Activated CD4-positive, alpha-beta T cell treated with anti-CD3 and anti-CD28 coated beads, Interleukin-2, amount 50 U/mL, for 16 hours (primary cell): ENCODE measurements at places on chromosomes 1 and 21.

DNA sequence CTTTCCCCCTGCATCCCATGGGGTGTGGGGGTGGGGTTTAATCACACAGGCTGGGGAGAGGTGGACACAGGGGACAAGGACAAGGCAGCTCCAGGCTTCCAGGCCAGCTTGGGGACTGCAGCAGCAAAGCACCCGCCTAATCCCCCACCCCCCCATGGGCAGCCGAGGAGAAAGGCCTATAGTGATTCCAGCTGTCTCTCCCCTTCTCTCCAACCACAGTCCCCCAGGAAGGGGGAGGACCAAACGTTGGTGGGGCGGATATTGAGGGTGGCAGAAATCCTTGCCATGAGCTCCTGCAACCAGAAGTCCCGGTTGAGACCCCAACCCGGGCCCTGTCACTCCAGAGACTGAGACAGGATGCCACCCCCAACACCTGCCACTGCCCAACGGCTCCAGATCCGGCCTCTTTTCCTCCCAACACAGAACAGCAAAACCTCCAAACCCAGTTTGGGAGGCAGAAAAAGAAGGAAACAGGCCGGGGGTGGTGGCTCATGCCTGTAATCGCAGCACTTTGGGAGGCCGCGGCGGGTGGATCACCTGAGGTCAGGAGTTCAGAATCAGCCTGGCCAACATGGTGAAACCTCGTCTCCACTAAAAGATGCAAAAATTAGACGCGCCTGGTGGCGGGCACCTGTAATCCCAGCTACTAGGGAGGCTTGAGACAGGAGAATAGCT, 1.7 kb downstream of the EPHA2 start:
- DNase-seq, result no peak

GRCh38 chr21:43311301-43311817, 115.6 kb downstream of the SIK1 start:
- no peak for DNase-seq

DNA sequence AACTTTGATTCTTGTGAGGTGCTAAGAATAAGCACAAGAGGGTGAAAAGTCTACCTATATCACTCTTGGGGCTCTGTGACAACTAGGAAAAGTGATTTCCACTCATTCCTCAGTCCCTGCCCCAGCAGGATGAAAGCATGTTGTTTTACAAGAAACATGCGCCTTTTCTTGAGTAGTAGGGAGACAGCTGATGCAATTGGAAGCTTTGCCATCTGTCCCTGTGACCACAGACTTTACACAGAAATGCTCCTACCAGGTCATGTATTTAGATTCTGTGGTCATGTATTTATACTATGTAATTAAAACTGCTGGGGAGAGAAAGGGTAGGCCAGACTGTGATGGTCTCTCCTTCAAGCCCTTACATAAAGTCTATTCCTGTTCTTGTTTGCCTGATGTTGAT, 445.5 kb downstream of the PTPRC start:
- DNase-seq, result no peak

GRCh38 chr21:16945580-16945979, 567.3 kb upstream of the CXADR start:
- no peak for DNase-seq

DNA sequence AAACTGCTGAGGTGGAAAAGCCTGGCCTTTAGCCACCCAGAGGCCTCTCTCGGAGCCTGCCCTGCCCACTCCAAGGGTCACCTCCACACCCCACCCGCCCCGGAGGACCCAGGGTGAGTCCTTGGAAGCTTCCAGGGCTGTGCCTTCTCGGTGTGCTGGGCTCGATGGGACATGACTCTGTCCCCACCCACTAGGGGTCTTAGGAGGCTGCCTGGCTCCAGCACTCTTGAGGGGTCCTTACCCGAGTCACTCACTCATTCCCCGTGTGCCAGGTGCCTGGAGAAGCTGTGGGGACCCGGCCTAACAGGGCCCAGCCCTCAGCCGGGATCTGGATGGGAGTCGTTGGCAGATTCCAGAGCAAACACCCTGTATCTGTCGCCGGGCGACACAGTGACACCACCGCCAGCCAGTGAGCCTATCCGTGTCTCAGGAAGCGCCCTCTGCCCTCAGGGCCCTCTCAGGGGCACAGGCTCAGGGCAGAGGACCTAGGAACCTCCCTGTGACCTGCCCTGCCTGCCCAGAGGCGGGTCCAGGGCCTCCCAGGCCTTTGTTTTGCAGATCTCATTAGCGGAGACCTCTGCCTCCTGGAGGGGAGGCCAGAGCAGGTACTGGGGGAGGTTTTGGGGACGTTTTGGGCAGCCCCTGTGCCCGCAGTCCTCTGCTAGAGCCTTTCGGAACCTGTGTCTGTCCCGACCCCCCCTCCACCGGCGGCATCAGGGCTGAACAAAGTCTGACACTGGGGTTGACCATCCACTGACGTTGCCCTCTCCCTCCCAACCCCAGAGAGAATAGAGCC, 3.1 kb upstream of the PRKCZ start:
- DNase-seq, result no peak

DNA sequence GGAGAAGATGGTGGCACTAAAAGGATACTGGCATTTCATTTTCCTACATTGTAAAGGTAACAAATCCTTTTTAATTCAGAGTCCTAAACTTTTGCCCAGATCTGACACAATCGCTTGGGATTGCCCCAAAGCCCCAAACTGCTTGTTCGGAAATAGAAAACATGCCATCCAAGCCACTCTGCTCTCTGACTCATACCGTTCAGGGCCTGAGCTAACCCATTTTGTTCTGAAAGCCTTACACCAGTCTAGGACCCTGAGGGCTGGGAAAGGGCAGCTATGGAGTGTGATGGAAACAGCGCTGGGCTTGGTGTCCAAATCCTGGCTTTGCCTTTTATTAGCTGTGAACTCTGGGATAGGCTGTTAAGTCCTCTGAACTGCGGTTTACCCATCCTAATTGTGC, 159.4 kb upstream of the UBE2U start:
- no peak for DNase-seq

DNA sequence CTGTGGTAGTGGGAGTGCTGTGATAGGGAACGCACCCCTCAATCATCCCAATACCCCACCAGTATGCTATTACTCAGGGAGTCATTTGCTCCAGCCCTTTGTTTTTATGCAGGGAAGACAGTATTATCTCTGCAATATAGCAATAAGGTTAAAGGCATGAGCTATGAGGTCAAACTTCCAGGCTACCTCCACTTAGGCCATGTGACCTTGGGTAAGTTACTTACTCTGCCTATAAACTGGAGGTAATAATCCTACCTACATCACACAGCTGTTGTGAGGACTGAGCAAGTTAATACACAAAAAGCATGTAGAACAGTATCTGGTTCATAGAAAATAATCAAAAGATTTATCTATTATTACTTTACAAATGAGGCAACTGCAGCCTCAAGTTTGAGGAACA, 30.1 kb downstream of the MEF2D start:
- DNase-seq, result no peak

DNA sequence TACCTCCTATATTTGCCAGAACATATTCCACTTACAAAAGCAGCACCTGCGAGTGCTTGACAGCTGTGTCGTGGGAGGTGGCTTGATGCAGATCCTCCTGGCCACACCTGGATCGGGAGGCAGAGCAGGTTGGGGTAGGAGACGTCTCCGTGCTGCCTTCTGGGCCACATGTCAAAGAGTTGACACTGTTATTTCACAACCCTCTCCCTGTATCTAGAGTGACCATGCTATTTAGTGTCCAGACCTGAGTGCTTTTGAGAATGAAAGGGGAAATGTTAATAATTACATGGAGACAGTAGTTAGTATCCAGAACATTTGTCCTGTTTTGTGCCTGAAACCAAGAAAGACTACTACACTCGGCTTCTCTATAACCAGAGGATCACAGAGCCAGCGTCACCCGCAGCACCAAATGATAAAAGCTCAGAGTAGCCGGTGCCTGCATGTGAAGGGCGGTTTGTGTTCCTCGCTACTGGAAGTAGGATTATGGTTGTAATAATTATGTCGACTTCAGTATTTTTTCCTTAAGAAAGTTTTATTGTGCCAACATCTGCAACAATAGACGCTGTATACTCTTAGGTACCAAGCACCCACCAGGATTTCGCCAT, 77.1 kb downstream of the GALNT2 start:
- DNase-seq, result no peak

- no peak for DNase-seq
Measured at GRCh38 chr1:58574816-58575215, 2.2 kb downstream of the TACSTD2 start.

- no peak for DNase-seq
Measured at GRCh38 chr1:156768610-156769295, 1.4 kb downstream of the PRCC start.

DNA sequence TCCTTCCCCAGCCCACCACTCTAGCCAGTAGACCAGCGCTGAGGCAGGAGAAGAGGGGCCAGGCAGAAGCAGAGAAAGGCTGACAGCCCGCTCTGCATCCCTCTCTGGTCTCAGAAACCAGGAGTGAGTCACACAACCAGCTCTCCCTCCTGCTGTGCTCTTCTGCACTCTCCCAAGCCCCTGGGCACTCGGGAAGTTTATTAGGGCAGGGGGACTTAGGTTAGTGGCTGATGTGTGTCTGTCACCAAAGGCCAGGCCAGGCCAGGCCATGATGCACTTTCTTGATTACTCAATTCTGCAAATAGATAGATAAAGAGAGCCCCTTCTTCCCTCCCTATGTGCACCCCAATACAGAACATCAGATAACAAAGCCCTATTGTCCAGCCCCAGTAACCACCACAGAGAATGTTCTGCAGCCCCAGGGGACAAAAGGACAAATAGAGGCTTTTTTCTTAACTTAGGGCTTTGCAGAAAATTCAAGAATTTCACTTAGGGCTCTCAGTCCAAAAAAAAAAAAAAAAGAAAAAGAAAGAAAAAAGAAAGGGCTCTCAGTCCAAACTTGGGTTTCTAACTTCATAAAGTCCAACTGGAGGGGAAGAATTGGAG, 52.9 kb upstream of the CNTN2 start:
- DNase-seq, result no peak

DNA sequence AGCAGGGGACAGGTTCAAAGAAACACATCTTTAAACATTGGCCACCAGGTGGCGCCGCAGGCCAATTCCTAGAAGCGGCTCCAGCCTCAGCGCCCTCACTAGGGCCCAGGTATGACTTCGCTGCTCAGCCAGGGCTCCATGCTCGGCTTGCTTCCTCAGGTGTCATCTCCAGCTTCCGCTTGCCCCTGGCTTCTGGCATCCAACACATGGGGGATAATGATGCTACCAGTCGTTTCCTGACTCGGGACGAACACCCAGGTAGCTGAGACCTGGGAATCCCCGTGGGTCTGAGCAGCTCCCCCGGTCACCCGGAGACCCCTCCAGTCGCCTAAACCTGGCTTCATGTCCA, 8.5 kb upstream of the MEX3A start:
- DNase-seq, result peak; percentile 91

DNA sequence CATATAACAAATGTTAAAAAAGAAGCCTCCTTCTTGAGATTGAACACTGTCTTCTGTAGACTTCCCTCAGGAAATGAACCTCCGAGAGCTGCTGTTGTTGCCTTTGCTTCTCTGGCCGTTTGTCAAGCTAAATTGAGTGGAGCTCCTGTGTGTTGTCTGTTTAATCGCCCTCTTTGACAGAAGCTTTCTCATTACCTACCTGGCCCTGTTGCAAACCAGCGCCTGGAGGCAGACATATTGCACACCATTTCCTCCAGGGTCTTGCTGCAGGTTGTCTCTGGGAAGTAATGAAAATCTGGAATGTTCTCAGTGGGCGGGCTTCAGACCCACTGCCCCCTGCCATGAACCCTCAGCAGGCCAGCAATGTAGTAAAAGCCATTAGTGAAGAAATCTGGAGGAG, 83.3 kb downstream of the GABPA start:
- DNase-seq, result no peak

GRCh38 chr1:152112101-152112884, 3.0 kb downstream of the TCHH start:
- DNase-seq, result peak; percentile 19

GRCh38 chr1:92085727-92086126, 5.6 kb downstream of the BTBD8 start:
- no peak for DNase-seq

DNA sequence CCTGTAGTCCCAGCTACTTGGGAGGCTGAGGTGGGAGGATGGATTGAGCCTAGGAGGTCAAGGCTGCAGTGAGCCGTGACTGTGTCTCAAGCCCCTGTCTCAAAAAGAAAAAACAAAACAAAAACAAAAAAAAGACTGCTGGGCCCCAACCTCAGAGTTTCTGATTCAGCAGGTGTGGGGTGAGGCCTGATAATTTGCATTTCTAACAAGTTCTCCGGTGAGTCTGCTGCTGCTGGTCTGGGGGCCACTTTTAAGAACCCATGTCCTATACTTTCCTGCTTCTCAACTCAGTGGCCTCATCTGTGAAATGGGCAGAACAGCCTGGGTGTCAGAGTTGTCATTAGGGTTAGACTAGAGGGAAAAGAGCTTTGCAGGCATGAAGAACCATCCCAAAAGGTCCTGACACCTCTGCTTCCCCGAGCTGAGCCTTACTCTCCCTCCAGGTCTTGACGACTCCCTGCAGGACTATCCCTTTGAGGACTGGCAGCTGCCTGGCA, 2.8 kb downstream of the CNKSR1 start:
- DNase-seq, result no peak

GRCh38 chr1:87872189-87872588, 543.5 kb downstream of the LMO4 start:
- no peak for DNase-seq

DNA sequence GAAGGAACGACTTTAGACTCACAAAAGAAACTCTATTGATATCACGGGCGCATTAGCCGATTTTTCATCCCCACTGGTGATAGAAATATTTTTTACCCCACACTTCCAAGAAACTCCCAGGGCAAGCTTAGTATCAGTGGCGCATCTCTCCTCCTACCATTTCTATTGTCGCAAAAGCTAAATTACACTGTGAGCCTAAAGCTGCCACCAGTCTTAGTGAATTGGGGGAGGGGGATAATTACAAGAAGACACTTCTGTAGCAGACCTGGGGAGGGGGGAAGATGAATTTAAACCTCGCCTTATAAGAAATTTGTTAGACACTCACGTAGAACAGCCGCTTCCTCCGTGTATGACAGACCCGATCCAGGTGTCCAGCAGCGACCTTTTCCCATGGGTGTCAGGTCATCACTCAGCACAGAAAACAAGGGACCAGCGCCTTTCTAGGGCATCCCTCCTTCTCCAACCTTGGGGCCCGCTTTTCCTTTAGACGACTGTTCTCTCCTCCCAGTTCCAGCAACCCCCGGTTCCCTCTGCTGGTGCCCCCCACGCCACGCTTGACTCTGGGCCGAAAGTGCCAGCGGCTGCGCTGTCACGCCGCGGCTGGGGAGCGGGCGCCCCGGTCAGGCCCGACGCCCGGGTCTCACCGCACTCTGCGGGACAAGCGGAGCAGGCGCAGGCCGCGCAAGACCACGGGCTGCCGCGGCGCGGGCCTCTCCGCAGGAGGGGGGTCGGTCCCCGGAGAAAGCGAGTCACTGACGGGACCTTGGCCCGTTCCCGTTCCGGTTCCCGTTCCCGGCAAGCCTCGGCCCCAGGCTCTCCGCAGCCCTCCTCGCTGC, 821 bp downstream of the PHC2 start:
- peak; percentile 14 for DNase-seq

DNA sequence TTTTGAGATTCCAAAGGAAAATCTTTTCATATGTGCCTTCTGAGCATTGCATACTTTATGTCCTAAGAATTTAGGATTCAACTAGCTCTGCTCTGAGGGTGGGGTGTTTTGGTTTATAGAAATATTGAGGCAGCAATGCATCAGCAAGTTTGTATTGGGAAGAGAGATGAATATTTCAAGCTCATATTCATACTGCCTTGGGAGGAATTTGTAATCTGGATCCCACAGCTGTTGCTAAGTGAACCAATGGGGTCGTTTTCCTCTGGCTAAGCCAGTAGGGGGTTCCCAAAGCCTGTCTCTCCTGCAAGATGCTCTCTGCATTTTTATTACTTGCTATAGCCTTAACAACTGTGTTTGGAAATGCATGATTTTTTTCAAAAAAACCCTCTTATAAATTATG, 130.6 kb downstream of the SNX7 start:
- DNase-seq, result no peak
